ENCODE measurements at places on chromosomes 3 and 15.

DNA sequence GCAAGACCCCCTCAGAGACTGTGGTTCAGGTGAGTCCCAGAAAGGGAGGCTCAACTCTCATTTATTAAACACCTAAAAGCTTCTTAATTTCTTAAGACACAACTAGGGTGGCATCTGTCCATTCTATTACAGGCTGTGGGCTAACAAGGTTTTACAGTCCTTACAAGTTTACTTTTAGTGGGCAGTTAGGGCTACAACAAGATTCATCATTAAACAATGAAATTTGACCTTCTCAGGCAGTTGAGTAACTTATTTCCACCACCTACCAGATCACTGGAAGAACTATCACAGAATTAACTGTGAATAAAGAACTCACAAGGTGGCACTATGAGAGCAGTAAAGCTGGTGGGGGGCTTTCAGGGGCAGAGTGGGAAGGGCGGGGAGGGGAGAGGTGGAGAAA lies 132.6 kb downstream of the PLD1 start:
- no peak for DNase-seq

GRCh38 chr3:117567382-117567781 lies 857.8 kb downstream of the TUSC7 start:
- DNase-seq: no peak

GRCh38 chr3:30017901-30018300 lies 588.5 kb upstream of the TGFBR2 start:
- no peak for DNase-seq

DNA sequence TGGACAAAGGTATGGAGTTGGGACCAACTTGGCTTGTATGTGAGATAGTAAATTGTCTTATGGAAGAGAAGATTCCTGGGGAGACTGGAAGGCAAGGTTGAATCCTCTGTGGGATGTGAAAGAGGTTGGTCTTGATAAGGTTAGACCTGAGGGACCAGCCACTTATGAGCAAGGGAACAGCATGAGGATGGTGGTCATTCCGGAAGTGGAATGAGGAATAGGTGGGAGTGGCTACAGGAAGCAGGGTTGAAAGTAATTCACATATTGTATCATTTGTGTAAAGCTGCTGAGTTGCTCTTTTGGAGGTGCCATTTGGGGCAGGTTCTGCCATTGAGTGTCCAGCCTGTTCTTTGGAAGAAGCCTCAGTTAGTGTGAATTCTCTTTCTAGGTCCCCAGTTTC lies 13.2 kb downstream of the USP13 start:
- no peak for DNase-seq

DNA sequence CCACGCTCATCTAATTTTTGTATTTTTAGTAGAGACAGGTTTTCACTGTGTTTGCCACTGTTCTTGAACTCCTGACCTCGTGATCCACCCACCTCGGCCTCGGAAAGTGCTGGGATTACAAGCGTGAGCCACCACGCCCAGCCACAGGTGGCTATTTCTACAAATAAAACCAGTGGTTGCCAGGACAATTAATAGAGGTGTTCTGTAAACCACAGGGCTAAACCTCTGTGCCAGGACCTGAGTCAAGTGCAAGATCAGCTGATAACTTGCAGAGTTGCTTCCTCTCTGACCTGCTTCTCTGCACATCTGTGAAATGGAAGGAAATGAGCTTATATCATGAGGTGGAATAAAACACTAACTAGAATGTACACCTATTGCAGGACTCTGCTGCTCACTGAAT lies 72.8 kb downstream of the CD200R1L start:
- DNase-seq: no peak

- DNase-seq: no peak
Measured at GRCh38 chr3:30102356-30102755, 504.0 kb upstream of the TGFBR2 start.

DNA sequence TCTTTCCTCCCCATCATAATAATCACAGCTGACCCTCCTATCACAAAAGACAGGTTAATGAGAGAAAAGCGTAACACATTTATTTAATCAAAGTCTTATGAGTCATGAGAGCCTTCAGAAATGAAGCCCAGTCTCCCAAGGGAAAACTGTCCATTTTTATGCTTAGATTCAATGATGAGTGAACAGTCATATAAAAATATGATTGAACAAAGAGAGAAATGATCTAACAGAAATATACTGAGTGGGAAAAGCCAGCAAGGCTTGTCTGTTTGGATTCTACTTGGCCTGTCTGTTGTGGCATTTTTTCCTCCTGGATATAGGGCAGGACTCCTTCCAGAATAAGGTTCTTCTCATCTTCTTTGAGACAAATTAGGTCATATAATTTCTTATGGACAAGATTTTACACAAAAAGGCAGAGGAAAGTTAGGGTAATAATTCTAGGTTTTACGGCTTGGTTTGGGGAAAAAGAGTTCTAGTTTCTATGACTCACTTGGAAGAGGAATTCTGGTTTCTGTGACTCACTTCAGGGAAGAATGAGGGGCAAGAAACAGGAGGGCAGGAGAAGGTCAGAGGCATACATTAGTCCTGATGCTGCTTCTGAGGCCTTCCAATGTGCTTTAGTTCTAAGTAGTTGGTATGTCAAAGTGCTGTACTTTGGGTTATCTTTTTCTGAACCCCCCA lies 534.2 kb downstream of the ZIC1 start:
- DNase-seq: no peak

DNA sequence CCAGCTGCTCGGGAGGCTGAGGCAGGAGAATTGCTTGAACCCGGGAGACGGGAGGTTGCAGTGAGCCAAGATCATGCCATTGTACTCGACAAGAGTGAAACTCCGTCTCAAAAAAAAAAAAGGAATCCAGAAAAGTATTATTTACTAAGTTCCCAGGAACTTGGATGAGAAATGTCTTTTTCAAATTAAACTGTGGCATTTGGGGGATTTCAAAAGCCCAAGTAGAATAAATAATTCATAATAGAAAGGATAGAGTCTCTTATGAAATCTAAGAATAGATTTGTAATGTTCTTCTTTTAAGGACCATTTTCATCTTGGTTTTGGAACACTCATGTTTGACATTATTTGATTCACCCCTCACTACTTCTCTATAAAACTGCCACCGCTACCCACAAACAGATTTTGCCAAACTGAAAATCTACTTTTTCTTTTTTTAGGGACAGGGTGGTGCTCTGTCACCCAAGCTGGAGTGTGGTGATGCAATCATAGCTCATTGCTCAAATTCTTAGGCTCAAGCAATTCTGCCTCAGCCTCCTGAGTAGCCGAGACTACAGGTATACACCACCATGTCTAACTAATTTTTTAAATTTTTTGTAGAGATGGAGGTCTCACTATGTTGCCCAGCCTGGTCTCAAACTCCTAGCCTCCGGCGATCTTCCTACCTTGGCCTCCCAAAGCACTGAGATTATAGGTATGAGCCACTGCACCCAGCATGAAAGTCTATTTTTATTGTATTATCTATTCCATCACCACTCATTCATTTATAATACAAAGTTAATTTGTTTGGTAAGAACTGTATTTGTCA lies 99.3 kb downstream of the SENP2 start:
- no peak for DNase-seq

DNA sequence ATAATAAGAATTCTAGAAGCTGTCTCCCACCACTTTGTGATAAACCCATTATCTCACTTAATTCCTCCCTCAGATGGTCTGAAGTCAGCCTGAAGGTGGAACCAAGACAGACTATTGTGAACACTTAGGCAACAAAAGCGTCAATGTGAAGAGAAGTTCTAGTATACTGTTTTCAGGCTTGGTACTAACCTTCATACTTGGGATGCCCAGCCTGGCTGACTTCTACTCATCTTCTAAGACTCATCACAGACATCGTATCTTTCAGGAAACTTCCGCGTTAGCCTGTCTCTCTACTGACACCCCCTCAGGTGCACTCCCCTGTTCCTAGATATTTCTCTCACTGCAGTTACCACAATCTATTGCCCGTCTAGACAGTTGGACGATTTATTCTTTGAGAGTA lies 201.2 kb downstream of the SATB1 start:
- no peak for DNase-seq

DNA sequence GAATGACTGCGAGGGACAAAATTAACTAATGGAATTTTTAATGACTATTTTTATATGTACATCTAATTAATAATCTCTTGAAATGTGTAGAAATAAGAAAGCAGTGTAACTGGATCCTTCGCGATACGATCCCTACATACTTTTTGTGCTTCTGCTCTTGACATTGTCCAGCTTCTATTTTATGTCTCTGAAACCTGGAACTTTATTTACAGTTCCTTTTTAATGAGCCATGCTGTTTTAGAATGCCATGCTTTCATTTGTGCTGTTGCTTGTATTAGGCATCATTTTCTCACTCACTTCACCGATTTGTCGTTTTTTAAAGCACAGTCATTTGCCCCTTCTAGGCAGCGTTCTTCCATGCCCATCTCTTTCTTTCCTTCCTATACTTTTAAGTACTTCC lies 301.3 kb downstream of the EDEM1 start:
- DNase-seq: no peak

GRCh38 chr3:12869035-12869621 lies 27.8 kb upstream of the RPL32 start:
- no peak for DNase-seq

GRCh38 chr3:39469945-39470344 lies 2.5 kb downstream of the MOBP start:
- no peak for DNase-seq

DNA sequence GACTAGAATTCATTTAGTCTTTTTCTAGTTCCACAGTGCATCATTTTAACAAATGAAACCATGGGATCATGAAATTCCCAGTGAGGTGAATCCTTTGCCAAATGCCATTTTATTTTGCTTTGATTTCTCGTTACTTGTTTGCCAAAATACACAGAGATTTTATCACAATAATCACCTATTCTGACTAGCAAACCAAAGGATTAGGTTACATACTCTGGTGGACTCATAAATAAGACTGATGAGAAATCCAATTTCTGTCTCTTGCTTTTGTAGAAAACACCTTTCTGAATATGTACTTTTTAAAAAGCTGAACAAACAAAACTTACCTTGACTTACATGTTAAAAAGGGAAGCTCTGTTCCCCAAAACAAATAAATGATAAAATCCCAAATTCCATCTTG lies 12.2 kb downstream of the ERC2 start:
- no peak for DNase-seq

GRCh38 chr15:66241087-66241907 lies 12.3 kb downstream of the MEGF11 start:
- DNase-seq: no peak

DNA sequence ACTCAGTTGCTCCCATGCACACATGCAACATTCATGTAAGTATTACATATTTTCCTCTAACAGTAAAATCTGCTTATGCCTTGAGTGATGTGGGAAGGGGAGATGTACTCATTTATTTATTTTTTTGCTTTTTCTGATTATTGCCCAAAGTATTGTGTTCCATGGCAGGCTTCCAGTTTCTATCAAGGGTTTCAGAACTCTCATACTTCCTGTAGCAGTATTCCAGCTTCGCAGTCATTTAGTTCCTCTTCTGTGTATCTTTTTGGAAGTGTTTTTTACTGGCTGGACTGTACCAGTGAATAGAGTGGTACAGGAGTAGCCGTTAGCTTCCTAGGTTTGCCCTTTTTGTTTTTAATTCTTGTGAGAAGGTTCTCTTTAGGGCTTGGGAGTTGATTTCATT lies 26.9 kb downstream of the RAB11A start:
- no peak for DNase-seq

DNA sequence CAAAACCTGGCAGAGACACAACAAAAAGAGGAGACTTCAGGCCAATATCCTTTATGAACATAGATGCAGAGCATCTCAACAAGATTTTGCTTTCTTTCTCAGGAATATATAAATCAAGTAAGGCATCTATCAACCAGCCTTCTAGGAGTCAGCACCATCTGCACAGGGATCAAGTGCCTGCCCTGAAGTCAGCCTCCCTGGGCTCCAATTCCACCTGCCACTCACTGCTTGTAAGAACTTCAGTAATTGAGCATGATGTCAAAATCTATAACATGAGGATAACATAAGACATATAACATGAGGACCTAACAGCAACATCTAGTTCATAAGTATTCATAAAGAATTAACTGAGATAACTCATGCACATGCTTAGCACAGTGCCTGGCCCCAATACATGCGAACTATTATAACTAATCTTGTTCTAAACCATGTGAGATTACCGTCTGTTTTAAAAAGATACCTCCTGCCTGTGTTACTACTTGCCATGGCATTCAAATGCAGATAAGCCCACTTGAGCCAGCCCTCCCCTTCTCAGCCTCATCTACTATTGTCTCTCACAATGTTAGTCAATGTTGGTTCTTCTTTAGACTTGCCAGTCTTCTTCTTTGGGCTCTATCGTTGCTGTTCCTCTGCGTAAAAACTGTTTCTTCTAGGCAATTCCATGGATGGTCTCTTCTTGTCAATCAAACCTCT lies 91.6 kb downstream of the PLD1 start:
- DNase-seq: peak; percentile 25

DNA sequence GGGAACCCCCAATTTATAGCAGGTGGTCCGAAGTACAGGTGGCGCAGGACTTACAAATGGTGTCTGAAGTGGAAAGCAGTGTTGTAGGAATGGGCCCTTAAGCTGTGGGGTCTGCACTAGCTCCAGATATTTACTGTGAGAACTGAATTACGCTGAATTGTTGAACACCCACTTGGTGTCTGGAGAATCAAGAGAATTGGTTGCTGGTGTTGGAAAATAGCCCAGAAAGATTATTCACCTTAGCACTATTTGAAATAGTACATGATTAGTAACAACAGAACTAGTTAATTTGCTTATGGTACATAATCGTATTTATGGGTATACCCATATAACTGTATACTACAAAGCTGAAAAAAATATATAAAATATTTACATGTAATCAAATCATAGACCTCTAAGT lies 64.8 kb downstream of the ADAM10 start:
- DNase-seq: no peak

GRCh38 chr15:27050163-27050562 lies 79.2 kb downstream of the GABRG3 start:
- DNase-seq: no peak

DNA sequence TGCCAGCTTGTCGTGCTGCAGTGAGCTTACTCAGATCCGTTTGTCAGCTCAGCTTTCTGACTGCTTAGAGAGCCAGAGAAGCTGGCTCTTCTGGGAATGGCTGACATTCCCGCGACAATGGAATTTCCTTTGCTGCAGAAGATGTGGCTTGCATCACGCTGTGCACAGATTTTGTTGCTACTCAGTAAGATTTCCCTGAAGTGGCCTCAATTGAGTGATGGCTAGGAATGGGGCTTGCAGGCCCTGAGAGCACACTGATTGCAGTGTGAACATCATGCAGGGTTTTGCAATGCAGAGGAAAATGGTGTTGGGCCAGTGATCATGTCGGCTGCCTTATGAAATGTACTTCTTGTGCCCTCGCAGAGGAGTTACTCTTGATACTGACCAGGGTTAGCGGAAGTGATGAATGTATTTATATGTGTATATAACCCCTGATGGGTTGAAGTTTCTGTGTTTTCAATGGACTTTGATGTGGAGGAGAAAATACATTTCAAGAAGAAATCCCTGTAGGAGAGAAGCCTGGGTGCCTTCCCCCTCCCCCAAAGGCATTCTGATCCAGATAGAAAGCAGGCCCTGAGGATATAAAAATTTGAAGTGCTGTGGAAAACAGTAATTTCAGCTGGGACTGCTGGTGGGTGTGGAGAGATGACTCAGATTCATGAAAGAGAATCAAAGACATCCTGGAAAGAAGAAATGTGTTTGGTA lies 102.5 kb upstream of the PDZRN3 start:
- no peak for DNase-seq

All from NCI-H2171 treated with DMSO at 0.1 percent for 48 hours (cell line).